ENCODE measurements at places on chromosomes 7 and 10.

DNA sequence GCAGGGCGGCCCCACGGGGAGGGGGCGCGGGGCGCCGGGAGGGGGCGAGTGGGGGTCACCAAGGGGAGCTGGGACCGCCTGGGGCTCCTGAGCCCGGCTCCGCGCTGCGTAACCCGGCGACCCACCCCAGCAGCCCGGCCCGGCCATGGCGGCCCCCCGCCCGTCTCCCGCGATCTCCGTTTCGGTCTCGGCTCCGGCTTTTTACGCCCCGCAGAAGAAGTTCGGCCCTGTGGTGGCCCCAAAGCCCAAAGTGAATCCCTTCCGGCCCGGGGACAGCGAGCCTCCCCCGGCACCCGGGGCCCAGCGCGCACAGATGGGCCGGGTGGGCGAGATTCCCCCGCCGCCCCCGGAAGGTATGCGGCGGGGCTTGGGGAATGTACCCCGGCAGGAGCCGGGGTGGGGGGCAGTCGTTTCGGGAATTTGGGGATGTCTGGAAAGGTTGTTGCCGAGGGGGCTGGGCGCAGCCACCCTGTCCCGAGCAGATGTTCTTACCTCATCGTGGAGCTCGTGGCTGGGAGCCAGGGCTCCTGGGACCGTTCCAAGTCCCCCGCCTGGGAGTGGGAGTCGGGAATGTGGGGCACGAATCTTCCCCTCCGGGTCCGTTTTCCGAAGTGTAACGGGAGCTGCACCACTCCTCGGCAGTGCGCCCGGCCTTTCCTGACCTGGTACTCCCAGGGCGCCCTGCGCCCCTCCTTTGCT lies 431 bp downstream of the ZYX start:
- DNase-seq: peak; percentile 53

DNA sequence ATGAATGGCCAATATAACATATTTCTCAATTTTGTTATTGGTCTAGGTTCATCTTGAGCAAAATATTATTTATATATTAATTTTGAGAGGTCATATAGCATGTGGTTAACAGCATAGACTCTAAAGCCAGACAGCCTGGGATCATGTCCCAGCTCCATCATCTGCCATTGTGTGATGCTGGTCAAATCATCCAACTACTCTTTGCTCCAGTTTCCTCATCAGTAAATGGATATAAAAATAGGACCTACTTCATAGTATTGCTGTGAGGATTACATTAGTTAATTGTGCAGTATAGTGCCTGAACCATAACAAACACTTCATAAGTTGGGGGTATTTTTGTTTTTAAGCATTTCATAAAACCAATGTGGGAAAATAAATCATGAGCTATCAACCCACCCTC lies 199.0 kb downstream of the KIAA1217 start:
- no peak for DNase-seq

- no peak for DNase-seq
Measured at GRCh38 chr10:83952314-83952713, 187.0 kb upstream of the GHITM start.

DNA sequence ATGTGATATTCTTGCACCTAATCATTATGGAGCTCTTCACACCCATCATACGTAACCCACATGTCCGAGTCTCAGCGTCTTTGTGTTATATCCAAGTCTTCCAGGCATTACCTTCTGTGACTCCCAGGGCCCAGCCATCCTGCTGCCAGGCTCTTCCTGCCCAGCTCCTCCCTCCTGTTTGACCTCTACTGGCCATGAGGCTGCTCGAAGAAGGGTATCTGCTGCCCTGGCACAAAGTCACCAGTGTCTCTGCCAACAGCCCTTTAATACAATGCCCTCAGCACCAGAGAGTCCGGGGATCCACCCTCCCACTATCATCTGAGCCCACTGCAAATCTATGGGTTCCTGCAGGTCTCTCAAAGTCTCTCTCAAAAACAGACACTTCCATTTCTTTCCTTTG lies 65.3 kb upstream of the WAC start:
- no peak for DNase-seq

DNA sequence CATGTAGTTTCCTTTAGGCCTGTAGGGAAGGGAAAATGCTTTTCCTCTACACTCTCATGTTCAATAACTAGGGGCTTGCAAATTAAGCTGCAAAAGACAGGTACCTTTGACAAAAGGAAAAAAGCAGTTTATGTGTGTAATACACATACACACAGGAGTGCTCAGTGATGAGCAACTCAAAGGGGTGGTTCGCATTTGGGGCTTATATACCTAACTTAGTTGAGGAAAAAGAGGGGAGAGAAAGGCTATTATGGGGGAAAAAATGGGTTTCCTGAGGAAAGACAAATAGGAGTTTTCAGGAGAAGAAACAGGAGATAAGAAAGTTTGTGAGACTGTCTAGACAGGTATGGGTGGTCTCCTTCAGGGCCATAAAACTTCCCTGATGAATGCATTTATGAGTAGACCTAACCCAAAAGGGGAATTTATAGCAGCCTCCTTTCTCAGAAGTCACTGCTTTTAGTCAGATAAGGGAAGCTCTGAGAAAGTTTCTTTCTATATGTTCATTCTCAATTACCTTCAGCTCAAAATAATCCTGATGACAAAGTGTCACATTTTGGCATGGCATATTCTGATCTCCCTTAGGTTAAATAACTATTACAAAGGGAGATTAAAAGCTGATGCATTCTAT lies 55.2 kb upstream of the EZH2 start:
- DNase-seq: no peak

DNA sequence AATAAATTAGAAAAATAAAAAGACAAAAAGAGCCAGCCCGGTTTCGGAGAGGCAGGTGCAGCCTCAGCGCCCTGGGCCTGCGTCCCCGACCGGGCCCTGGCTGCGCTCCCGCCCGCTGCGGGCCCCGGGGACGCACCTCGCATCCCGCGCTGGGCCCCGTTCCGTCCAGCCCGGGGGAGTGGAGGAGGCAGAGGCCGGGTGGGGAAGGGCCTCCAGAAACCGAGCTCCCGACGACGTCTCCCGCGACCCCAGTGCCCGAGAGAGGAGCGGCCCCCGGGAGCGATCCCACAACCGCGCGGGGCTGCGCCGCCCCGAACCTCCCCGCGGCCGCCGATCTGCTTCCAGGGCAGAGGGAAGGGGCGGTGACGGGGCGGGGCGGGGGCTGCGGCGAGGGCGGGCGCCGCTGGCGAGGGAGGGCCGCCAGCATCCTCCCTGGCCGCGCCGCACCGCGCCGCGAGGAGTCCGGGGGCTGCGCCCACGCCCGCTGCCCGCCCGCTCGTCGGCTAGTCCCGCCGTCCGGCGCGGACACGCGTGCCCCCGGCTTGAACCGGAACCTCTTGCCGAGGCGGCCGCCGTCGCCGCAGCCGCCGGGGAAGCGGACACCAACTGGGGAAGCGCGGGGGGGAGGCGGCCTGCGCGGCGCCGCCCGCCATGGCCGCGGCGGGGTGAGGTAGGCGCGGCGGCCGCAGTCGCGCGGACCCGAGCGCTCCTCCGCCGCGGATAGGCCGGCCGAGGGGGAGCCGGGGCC lies at the start of gene CCNY:
Gene CCNY (plus strand): TSS at position 426 of the 748 bp plus-strand sequence. CDS start 545 bp downstream, outside the sequence.
- peak; percentile 76 for DNase-seq

DNA sequence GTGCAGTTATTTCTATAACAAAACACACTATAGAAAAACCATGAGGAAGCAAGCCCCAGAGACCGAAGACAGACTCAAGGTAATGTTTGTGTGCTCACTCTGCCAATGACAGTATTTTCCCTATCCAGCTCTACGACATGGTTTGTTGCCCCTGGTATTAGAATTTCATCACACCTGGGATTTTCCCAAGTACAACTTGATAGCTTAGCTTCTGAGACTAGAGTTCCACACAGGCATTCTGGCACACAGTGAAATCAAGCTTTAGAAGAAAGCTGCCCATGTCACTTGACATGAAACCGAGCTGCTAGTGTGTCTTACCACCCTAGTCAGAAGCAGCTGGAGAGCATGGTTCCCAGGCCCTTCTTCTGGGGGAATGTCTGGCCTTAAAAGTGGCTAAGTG lies 44.1 kb upstream of the AKR1E2 start:
- DNase-seq: no peak

DNA sequence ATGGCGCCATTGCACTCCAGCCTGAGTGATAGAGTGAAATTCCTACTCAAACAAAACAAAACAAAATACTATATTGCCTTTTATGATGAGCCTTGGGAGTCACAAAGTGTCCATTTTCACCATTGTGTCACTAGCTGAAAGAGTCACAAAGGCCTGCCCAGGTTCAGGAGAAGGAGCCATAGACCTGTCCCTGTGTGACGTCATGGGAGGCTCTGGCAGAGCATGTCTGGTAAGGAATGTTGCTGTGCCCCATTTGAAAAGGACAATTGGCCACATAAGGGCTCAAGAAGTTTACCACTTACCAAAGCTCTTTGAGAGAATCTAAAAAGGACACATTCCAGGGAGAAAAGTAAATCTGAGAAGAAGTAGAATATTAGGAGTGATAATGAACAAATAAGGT lies 367.7 kb downstream of the SDK1 start:
- DNase-seq: no peak

DNA sequence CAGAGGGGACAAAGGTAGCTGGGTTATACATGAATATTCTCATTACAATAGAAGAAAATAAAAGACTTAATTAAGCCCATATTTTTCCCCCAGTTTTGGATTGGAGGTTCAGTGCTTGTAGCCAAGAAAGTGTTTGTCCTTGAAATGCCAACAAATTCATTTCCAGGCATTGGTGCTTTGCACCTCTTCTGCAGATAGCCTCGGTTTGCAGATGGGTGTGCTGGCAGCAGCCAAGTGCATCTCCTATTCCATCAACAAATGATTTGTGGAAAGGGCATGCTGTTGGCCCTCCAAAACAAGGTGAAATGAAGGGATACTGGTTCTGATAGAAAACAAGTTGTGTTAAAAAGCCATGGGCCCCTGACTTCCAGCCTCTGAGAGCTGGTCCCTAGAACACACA lies 187.3 kb downstream of the DPY19L1 start:
- no peak for DNase-seq

DNA sequence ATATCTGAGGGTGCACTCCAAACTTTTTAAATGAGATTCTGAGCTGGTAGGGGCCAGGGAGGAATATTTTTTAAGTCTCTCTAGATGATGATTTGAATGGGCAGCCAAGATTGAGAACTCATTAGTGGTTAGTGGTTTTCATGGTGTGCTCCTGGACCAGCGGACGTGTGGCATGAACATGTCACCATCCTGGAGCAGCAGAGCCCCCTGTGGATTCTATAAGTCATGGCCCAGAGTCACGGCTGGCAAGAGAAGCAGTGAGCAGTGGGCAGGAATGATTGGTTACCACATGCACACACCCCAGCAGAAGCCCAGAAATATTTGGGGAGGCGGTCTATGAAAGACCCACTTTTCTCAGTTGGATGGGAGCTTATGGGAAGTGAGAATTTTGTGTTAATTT lies 21.2 kb upstream of the UCN3 start:
- peak; percentile 45 for DNase-seq

- no peak for DNase-seq
Measured at GRCh38 chr7:33952824-33953223, 47.5 kb downstream of the BMPER start.

GRCh38 chr7:101536232-101536631 lies 92.9 kb downstream of the MYL10 start:
- no peak for DNase-seq

DNA sequence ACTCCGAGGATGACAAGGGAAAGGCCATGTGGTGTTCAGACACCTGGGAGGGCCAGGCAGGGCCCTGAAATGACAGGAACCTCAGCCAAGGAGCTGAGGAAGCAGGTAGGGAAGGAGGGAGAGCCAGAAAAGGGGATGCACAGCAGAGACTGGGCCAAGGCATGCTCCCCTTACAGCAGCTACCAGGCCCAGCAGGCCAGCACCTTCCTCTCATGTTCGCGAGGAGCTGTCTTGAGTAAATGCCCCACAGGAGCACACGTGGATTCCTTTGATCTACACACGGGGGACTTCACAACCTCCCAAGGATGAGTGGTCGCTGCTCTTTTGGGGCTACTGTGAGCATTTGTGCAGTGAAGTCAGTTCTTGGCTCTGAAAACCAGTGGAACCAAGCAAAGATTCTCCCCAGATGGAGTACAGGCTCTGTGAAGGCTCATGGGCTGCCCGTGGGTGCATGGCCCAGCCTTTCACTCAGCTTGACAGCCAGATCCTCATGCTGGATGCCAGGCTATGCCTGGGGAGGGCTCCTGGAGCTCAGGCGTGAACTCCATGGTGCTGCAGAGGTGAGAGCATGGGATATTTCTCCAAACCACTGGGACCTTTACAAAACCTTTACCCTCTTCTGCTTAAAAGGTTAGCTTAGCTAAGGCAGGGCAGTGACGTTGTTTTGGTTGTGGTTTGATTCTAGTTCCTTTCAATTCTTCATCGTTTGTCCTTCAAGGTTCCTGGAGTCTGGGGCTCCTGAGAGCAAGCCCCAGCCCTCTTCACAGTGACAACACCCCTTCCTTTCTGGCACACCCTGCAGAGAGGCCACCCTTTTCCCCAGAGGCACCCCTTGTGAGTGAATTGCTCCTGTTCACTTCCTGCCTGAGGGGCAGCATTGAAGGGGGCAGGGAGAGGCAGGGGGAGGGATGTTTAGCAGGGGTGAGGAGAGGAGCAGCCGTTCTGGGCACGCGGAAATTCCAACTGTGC lies 74.2 kb upstream of the ZPBP start:
- DNase-seq: no peak

DNA sequence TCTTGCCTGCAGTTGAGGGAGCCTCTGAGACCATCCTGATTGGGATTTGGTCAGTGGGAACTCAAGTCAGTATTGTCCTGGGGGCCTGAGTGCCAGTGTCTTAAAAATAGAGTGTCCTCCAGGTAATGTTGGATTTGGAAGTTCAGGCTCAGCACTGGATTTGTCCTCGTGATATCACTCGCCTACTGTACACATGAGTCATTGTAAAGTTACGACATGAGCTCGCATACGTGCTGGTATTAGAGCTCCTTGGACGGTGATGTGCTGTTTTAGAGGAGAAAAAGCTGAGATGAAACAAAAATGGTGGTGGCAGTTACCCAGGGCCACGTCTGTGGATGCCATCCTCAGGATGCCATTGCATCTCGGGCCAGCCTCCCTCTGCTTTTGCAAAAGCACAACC lies 78.2 kb downstream of the MGMT start:
- no peak for DNase-seq

- DNase-seq: peak; percentile 49
Measured at GRCh38 chr7:22350466-22351328, 6.3 kb downstream of the RAPGEF5 start.

- peak; percentile 58 for DNase-seq
Measured at GRCh38 chr7:157046681-157047080, 36.2 kb upstream of the MNX1 start.

GRCh38 chr10:88309365-88309764 lies 273.8 kb downstream of the RNLS start:
- no peak for DNase-seq

GRCh38 chr10:95247881-95248583 lies 42.8 kb downstream of the PDLIM1 start:
- DNase-seq: no peak

DNA sequence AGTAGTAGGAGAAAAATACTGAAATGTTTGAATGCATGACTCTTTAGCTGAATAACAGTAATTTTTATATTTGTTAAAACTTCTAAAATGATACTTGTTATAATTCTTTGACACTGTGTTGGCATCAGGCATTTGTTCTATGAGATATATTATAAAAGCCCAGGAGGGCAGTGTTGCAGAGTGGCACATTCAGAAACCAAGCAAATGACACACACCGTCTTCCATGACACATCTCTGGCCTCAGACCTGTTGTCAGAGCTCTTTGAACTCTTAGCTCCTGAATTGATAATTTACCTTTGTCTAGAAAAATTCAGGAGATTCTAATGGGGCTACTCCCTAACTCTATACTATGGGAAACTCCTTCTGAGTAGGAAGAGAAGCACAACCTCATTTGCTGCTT lies 62.4 kb upstream of the MDFIC start:
- no peak for DNase-seq
